ENCODE measurements at places on chromosomes 2 and 18. TPM values are rescaled to one million over a fixed set of nuclear protein-coding genes. Genes with fewer than 3 reads are reported as not detected.

Gene FAM117B
- 4.7 TPM for polyA plus RNA-seq

DNA sequence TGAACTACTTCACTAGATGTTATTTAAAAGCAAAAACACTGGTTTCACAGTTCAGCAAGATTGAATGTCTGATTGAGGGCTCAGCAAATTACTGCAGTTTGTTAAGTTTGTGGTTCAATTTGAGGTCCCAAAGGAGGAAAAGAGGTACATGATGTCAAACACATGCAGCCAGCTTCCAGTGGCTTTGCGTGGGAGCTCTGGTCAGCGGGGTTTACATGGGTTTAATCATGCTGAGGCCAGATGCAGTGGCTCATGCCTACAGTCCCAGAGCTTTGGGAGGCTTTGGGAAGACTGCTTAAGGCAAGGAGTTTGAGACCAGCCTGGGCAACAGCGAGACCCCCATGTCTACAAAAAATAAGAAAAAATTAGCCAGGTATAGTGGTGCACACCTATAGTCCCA lies 111.5 kb downstream of the MAPK4 start:
- no peak for DNase-seq

GRCh38 chr18:55462652-55463051 lies 125.3 kb downstream of the TCF4 start:
- DNase-seq, result no peak

- no peak for DNase-seq
Measured at GRCh38 chr2:157169889-157170288, 87.6 kb upstream of the GALNT5 start.

Gene CEP192
- 1.8 TPM for polyA plus RNA-seq

DNA sequence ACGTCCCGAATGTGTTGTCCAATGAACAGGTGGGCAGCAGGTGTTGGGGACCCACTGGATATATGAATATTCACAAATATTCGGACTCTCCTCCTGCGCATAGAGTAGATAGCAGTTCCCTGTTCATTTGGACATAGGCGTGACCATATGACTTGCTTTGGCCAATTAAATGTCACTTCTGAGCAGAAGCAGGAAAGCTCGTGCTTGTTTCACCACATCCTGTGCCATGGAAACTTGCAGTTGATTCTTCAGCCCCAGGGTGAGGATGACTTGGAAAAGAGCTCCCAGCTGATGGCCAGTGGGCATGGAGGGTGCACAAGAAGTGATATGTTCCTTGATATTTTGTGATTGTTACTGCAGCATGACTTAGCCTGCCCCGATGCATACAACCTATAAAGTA lies 52.6 kb downstream of the PTPRM start:
- DNase-seq, result no peak

GRCh38 chr2:54903736-54904554 lies 146.3 kb downstream of the RTN4 start:
- peak; percentile 50 for DNase-seq

- DNase-seq, result no peak
Measured at GRCh38 chr2:56333812-56334485, 150.2 kb downstream of the CCDC85A start.

Gene SLC9A4
- polyA plus RNA-seq, result not detected

DNA sequence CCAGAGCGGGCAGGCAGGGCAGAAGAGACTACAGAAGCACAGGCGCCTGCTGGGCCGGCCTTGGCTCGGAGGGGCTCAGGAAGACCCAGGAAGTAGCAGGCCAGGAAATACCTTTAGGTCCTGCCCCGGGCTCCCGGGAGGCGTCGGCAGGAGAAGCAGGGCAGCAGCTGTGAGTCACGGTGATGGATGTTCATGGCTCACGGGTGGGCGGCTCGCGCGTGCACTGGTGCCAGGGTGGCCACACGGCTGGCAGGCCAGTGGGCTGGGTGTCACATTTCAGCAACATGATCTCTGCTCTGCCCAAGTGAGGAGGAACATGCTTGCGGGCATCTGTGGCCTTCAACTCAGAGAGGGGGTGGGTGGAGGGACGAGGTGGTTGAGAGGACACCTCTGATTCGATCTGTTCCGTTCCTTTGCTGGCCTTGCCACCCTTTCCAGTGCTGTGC lies 139.3 kb downstream of the KLHL29 start:
- DNase-seq, result no peak

Gene COL4A4
- polyA plus RNA-seq, result not detected

Gene CCDC148
- not detected for polyA plus RNA-seq

DNA sequence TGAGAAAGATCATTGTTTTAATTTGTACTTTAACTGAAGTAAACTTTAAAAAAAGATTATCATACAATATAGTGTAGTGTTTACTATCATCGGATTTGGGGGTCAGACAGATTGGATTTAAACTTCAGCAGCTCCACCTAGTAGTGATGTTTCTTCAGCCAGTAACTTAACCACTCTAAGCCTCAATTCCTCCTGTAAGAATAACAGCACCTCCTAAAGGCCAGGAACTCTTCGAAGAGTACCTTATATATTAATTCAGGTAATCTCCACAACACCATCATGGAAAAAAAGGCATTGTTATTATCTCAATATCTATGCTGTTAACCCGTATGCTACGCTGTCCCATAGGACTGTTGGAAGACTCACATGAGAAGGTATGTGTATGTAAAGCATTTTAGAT lies 69.0 kb upstream of the DLGAP1 start:
- DNase-seq, result no peak

- no peak for DNase-seq
Measured at GRCh38 chr2:120631236-120631635, 104.4 kb upstream of the GLI2 start.

Measured in immature natural killer cell (primary cell).